Glutamatergic neuron (in vitro differentiated cells): ENCODE measurements at places on chromosomes 3 and 15.

- no peaks in the 10 kb centered on the region for H3K36me3 ChIP-seq
- no peaks in the 10 kb centered on the region for H3K27me3 ChIP-seq
- no peak for DNase-seq
- no peak overlapping the region for H3K27ac ChIP-seq
- H3K4me3 ChIP-seq = no peak overlapping the region
Observed at GRCh38 chr3:116039651-116039985, 405.7 kb downstream of the LSAMP start.

DNA sequence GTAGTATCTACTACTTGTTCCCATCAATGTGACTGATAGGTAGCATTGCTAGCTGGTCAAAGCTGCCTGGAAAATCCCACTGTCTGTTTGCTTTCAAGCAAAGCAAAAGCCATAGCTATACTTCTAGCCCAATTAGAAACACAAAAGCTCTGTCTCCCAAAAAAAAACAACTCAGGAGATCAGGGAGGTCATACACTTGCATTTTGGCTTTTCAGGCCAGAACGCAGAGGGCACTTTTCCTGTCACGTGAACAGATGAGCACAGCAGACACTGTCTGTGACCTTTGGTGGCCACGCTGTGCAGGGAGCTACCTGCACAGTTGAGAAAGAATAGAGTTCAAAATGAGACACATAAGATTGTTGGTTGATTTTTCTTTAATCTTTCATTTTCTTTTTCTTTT is 441.7 kb upstream of the PDZRN3 start:
- H3K36me3 ChIP-seq = no peaks in the 10 kb centered on the region
- no peak for DNase-seq
- peaks cover 2% of the 10 kb centered on the region for H3K27me3 ChIP-seq
- peaks cover 3% of the 10 kb centered on the region for H3K4me1 ChIP-seq

DNA sequence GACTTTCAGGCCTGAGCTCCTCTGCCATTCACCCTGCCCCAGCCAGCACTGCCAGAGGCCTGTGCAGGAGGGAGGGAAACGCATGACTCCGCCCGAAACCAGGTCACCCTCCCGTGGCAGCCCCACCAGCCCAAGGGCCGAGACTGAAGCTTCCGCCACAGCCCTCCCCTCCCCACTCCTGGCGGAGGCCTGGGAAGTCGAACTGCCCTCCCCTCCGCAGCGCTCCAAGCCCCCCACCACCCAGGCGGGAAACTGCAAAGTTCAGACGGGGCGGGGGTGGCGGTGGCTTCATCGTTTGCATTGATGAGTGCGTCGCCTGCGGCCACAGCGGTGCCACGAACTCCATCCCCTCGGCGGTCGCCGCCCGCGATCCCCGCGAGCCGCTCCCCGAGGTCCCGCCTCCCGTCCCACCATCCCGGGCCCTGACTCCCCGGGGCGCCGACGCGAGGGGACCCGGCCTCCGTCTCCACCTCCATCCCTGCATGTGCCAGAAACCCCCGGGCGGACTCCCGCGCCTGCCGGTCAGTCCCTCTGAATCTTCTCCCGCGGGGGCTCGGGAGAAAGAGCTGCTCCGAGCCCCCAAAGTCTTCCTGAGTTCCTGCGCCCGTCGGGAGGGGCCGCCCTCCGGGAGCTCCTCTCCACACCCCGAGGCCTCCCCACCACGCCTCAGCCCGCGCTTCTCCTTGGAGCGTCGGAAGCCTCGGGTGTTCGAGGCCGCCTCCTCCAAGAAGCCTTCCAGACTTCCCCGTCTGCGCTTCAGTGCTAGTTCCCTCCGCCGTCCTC is 698 bp downstream of the MELTF start:
- no peak overlapping the region for H3K27ac ChIP-seq
- no peaks in the 10 kb centered on the region for H3K36me3 ChIP-seq
- peak; percentile 27 for DNase-seq
- peaks cover 29% of the 10 kb centered on the region for H3K4me1 ChIP-seq

- no peak overlapping the region for H3K4me3 ChIP-seq
- H3K4me1 ChIP-seq = peaks cover 13% of the 10 kb centered on the region
- no peak for DNase-seq
- peaks cover 11% of the 10 kb centered on the region for H3K36me3 ChIP-seq
- no peaks in the 10 kb centered on the region for H3K27me3 ChIP-seq
Observed at GRCh38 chr3:187002915-187003314, 72.6 kb downstream of the ST6GAL1 start.
